Smooth muscle cell of the pulmonary artery (primary cell): ENCODE measurements at places on chromosomes 13 and 19. TPM values are rescaled to one million over a fixed set of nuclear protein-coding genes. Genes with fewer than 3 reads are reported as not detected.

The UNC13A gene
- 5.4 and 6.5 TPM in 2 replicates for total RNA-seq

The LONP1 gene
- total RNA-seq, result 124 and 181 TPM in 2 replicates

The CD37 gene
- not detected in 2 replicates for total RNA-seq

The ANKRD10 gene
- 79.1 and 83.6 TPM in 2 replicates for total RNA-seq

The ZNF837 gene
- total RNA-seq, result 1.4 and 1.9 TPM in 2 replicates

The AP1M2 gene
- total RNA-seq, result 0.13 TPM in 1 of 2 replicates, not detected in the other

The NLRP9 gene
- not detected in 2 replicates for total RNA-seq

The CPB2 gene
- not detected in 2 replicates for total RNA-seq

The U2AF2 gene
- 103 and 111 TPM in 2 replicates for total RNA-seq

The COMP gene
- total RNA-seq, result 0.53 and 2.5 TPM in 2 replicates

The FFAR1 gene
- not detected in 2 replicates for total RNA-seq

The MRPS31 gene
- total RNA-seq, result 8.6 and 10.0 TPM in 2 replicates
